ENCODE measurements at places on chromosomes 7 and 10. TPM values are rescaled to one million over a fixed set of nuclear protein-coding genes. Genes with fewer than 3 reads are reported as not detected.

The OR2A5 gene
- total RNA-seq = not detected

The CYP3A7 gene
- total RNA-seq = not detected

The VSTM4 gene
- total RNA-seq = 8.2 TPM

The NEUROD6 gene
- total RNA-seq = not detected

The LRRC17 gene
- total RNA-seq = 103 TPM

The ESYT2 gene
- 139 TPM for total RNA-seq

The ZNF394 gene
- total RNA-seq = 15.5 TPM

The CYP2E1 gene
- total RNA-seq = 0.86 TPM

The PDZD7 gene
- total RNA-seq = 5.5 TPM

The SNCG gene
- total RNA-seq = 13.0 TPM

The SPDYE1 gene
- total RNA-seq = not detected

The ELN gene
- total RNA-seq = 82.6 TPM

The AUTS2 gene
- 4.9 TPM for total RNA-seq

The FAM131B gene
- total RNA-seq = 3.2 TPM

The CLDN4 gene
- 0.26 TPM for total RNA-seq

The TYSND1 gene
- 14.0 TPM for total RNA-seq

The NPY4R2 gene
- total RNA-seq = not detected

The NUDCD3 gene
- total RNA-seq = 113 TPM

The TACC2 gene
- total RNA-seq = 8.8 TPM

The AKR1C8 gene
- not detected for total RNA-seq

The SLC26A5 gene
- total RNA-seq = not detected

The DENND2A gene
- total RNA-seq = 4.8 TPM

The TMEM243 gene
- total RNA-seq = 26.4 TPM

The KLLN gene
- 0.46 TPM for total RNA-seq

The LEP gene
- 0.17 TPM for total RNA-seq

The PNLIP gene
- total RNA-seq = not detected

The AIFM2 gene
- total RNA-seq = 11.5 TPM

The VSTM2A gene
- total RNA-seq = not detected

The JAZF1 gene
- total RNA-seq = 9.7 TPM

The IL2RA gene
- total RNA-seq = not detected

The POLR2J2 gene
- 3.7 TPM for total RNA-seq

The GPRIN2 gene
- not detected for total RNA-seq

The BLOC1S2 gene
- 40.3 TPM for total RNA-seq

The ECHDC3 gene
- total RNA-seq = 4.4 TPM

The CCL26 gene
- total RNA-seq = 1.8 TPM

The SGPL1 gene
- 26.0 TPM for total RNA-seq

The WASHC2A gene
- total RNA-seq = 46.2 TPM

The CYP2C19 gene
- not detected for total RNA-seq

The GPR158 gene
- total RNA-seq = 0.33 TPM

The DRGX gene
- total RNA-seq = not detected

The LOXL4 gene
- total RNA-seq = 138 TPM

The ZNF425 gene
- 2.5 TPM for total RNA-seq

The ARHGEF5 gene
- total RNA-seq = 2.0 TPM

The C10orf67 gene
- total RNA-seq = not detected

The PIP gene
- total RNA-seq = not detected

The HNRNPF gene
- 175 TPM for total RNA-seq

The TLX1 gene
- total RNA-seq = not detected

The CPA4 gene
- 140 TPM for total RNA-seq

The ZNF239 gene
- 5.9 TPM for total RNA-seq

The AVL9 gene
- total RNA-seq = 25.7 TPM

The TMEM273 gene
- total RNA-seq = 0.13 TPM

The BAMBI gene
- 12.2 TPM for total RNA-seq

The MRLN gene
- not detected for total RNA-seq

The LIPN gene
- not detected for total RNA-seq
